ENCODE measurements at places on chromosomes 16 and 17.
A peak's percentile ranks its signal among the peaks of the same experiment; 100 is the strongest.

DNA sequence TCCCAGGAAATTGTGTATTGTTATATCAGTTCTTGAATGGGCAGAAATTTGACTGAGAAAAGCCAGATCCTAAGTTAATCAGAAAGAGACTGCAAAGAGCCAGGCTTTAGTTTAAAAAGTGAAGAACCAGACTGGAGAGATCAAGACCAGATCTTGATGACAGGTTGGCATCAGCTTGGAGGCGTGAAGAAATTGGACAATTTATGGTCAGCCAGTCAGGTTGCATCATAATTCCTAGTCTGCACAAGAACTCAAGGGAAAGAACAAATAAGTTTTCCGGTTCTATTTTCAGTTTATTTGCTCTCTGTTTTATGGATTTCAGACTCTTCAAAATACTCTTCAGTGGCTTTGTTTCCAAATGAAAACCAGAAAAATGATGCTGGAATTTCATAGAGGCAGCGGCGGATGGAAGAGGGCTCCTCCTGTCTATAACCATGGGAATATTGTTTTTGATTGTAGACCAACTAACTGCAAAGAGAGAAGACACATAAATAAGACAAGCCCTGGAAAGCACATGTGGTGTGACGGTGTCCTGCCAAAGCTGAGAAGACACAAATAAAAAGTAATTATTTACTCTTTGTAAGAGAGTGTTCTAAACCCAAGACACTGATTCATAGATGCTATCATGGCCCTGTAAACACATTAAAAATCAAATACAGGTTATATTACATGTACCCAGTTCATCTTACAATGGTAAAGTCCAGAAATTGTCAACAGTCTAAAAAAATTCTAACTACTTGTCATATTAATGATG, 91.7 kb downstream of the PCTP start:
- DNase-seq = no peak

- no peak for DNase-seq
These were observed 25.7 kb downstream of the RAB11FIP4 start for GRCh38 chr17:31417051-31417792.

- DNase-seq = no peak
These were observed 10.4 kb downstream of the MPRIP start for GRCh38 chr17:17052462-17053221.

GRCh38 chr17:1491443-1492248, 840 bp downstream of the MYO1C start:
- peak; percentile 39 for DNase-seq

GRCh38 chr17:54029986-54030385, 207.3 kb downstream of the KIF2B start:
- DNase-seq = no peak
